ENCODE measurements at places on chromosomes 3 and 15.

DNA sequence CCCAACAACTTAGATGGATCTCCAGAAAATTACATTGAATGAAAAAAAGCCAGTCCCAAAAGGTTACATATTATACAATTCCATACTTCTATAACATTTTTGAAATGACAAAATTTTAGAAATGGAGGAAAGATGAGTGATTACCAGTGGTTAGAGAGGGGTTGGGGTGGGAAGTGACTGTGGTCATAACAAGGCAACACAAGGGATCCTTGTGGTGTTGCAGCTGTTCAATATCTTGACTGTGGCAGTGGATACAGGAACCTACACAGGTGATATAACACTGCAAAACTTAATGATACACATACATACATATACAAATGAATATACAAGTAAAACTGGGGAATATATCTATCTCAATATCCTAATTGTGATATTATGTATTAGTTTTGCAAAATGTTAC lies 9.6 kb downstream of the GOLGB1 start:
- no peak for DNase-seq

GRCh38 chr3:172461530-172462138 lies 13.4 kb upstream of the GHSR start:
- DNase-seq: no peak

DNA sequence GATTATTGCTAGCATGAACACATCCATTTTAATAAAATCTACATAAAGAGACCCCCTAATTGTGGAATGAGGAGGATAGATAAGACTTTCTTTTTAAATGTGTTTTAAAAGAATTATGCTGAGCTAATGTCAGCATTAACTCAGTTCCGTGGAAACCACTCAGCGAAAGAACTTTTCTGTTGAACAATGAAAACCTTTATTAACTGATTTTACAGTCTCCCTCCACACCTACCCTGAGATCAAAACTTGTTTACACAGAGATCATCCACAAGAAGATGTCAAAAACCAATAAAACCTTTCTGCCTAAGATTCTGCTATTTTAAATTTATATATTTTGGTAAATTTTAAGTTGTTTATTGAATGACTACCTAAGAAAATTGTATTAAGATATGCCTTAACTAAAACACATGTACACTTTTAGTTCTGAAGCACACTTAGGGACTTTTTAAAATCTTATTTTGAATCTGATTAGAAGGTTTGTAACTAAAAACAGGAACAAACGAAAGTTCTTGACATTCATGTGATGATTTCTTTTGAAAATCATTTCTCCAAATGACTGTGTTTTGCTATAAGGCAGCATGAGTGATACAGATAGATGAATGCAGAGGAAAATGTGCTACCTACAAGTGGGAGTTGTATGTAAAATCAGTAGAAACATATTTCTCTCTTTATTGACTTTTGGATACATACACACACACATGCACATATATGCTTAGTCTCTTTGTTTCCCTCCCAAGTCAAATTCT lies 369.0 kb downstream of the UNC13C start:
- no peak for DNase-seq

DNA sequence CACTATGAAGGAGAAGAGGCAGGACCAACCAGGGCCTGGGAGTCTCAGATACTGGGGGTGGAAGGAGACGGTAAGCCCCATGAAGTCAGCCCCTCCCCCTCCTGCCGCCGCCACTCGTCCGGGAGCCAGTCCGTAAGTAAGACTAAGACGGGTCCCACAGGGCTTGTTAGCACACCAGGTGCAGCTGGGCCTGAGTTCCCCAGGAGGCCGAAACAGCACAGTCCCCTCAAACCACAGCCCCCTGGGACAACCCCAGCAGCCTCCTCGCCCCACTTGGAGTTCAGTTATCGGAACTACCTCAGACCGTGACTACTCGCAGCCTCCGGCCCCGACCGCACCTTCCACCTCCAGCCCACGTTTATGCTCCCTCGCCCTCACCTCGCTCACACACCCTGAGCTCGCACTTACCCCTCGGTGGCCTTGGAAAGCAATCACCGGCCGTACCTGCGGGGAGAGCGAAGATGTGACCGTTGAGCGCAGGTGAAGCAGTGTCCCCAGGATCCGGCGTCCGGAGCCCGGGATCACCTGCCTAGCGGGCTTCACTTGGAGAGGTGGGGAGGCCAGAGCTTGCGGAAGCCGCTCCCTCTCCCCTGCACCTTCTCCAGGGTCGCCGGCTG lies 557 bp downstream of the ELL3 start:
- no peak for DNase-seq

- no peak for DNase-seq
Measured at GRCh38 chr3:4766716-4767499, 212.3 kb upstream of the BHLHE40 start.

- no peak for DNase-seq
Measured at GRCh38 chr3:118089563-118089962, 945.1 kb downstream of the IGSF11 start.

DNA sequence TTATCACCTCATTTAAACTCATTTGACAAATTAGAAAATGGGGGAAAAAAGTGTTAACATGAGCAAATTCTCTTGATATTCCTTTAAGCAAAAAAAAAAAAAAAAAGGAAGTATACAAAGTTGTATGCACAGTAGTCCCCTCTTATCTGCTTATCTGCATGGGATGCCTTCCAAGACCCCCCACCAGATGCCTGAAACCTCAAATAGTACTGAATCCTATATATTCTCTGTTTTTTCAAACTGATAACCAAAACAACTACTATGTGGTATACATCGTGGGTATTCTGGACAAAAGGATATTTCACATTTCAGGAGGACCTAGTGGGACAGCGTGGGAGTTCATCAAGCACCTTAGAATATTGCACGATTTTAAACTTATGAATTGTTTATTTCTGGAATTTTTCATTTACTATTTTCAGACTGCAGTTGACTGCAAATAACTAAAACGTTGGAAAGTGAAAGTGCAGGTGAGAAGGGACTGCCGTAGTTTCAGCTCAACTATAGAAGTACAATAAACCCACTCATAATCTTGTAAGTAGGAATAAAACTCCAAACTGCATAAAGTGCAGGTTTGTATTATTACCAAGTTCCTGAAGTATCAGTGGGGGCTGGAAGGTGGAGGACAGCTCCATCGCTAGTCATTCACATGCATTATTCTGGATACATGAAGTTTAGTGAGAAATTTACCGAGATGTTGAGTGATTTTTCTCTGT lies 43.6 kb upstream of the PLCL2 start:
- DNase-seq: no peak

GRCh38 chr3:45773714-45774449 lies 22.5 kb downstream of the SLC6A20 start:
- DNase-seq: no peak

DNA sequence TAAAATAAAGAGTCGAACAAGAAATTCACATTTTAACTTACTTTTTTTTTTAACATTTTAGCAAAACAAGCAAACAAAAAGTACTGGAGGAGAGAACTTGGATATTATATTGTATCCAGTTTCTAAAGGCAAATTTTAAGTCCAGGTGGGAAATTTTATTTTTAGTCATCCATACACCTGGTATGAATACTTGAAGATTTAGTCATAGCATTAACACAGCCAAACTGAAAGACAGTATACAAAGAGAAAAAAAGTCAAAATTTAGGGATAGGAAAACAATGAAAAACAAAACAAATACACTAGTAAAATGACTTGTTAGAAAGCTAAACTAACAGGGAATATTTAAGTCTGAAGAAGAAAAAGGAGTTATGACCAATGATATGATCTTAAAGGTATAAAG lies 69.1 kb downstream of the PROS1 start:
- DNase-seq: no peak

DNA sequence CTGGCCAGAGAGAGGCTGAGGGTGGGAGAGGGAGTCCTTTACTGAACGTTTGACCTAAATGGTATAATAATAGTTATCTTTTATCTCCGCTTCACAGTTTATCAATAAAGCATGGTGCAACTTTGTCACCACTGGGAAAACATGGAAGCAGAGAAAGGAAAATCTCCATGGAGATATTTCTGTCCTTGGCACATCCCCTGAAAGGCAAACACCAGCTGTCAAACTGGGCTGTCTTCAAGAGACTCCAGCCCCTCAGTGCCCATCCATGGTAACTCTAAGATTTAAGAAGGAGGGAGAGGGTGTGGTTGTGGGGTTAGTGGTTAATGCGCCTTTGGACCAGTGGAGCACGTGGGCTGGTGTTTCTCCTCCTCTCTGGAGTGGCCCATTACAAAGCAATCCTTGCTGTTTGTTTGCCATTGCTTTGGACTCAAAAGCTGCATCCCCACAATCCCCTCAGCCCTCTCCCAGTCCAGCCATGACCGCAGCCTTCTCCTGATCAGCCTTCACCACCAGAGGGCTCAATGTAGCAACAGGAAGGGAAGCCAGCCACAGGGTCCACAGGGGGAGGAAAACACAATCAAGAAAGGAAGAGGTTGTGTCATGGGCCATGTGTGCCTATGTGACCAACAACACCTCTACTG lies 38.2 kb upstream of the FAM174B start:
- DNase-seq: no peak

DNA sequence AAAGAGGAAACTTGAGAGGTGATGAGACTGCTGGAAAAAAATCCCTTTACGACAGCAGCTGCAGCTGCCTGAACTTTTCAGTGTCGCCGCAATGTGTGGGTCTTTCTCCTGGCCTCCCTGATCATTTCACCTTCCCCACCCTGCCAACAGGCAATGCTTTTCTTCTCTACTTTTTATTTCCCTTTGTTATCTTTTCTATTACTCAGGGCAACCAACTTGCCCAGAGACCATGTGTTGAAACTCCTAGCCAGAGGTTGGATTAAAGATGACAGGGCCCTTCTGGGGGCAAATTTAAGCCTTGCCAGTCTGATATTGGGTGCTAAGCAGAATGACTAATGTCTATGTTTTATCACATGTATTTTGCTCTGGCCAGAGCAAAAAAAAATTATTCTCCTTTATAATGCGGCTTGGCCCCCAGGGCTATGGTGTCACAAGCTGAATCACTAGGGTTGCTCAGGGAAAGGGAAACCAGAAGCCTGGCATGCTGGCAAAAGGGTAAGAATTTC lies 51.5 kb upstream of the CFAP20DC start:
- DNase-seq: no peak

DNA sequence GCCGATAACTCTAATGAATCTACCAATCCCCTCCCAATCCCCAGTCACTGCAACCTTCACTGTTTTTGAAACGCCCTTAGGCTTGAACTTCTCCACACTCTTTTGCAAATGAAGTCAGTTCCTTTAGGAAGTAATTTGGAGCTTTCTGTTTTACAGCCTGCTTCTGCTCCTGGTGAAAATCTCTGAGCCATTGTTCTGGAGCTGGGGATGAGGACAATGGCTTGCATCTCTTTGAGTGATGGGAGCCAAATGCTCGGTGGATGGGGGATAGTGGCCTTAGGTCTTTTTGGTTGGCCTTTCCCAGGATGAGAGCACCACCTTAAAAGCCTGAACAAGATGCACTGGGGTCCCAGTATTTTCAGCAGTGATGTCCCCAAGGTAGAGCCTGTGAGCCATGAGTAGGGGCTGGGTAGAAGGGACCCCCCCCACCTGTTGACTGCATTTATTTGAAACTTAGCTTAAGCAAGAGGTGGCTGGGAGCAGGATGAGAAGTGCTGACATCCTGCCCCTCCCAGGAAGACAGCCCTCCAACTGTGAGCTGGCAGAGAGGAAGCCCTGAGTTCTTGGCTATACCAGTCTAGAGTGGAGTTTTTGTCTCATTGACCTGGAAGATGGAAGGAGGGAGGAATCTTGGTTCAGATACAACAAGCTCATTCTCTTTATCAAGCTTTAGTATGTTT lies 7.6 kb upstream of the MYO5C start:
- DNase-seq: no peak

DNA sequence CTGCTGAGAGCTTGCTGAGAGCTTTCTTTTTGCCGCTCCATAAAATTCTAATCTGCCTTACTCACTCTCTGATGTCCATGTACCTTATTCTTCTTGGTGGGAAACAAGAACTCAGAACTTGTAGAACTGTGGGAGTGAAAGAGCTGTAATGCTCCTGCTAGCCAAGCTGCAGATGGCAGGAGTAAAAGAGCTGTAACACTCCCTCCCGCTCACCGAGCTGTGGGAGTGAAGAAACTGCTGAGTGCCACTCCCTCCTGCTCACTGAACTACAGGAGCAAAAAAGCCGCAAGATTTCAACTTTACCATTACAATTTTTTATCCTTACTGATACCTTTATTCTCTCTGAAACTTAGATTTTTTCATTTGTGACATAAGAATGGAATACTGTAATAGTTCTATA lies 199.1 kb downstream of the SI start:
- no peak for DNase-seq

DNA sequence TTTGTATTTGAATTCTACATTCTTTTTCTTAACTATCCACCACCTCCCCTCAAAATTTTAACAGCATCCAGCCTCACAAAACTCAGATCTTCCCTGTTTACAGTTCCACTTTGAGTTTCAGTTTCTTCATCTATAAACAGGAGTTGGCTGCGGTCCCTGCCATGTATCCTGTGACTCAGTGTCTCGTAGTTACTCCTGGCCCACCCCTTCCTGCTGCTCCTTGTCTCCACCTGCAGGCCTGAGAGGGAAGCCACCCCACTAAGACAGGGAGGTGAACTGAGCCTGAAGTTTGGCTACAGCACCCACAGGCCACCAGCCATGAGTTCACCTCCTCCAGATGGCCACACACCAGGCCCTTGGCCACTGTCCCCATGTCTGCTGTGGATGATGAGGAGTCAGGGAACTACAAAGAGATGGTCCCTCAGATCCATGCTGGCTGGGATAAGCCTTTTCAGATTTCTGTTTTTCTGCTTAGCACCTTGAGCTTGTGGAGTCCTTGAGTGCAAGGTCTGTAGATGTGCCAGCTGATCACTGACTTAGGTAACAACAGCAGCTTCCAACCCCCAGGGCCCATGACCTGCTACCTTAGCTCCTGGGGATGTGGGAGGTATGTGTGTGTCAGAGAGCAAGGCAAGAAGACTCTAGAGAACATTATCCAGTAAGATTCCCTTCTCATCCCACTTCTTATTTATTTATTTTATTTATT lies 37.5 kb downstream of the CD86 start:
- DNase-seq: peak; percentile 54

DNA sequence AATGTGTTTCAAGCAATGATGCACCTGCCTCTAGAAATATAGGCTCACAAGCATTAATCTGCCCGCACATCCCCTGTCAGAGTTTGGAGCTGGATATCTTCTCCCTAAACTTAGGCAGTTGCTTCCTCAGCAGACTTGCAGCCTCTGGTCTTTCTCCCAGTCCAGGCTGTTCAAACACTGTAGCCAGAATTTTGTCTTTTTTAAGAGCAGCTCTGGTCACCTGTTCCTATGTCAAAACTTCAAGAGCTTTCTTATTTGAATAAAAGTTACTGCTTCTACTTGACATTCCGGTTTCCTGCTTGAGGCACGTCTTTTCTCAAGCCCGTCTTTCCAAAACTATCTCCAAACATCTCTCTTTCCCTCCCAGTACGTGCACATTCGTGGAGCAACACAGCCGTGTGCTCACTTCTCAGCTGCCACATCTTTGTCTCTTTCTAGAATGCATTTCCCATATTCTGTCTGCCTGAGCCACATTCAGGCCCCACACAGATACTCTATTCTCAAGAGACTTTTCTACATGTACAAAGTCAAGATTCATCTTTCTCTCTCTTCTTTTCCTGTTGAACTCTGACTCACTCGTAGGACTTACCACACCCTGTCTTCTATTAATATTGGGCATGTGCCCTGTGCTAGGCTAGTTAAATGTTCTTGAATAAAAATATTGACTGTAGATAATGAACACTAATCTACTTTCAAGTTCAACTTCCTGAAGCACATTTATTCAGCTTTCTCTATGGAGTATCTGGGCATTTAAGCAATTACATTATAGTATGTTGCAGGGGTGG lies 307.7 kb upstream of the SOX2 start:
- DNase-seq: no peak
